Purkinje cell (primary cell): ENCODE measurements at places on chromosomes 1 and 21. TPM values are rescaled to one million over a fixed set of nuclear protein-coding genes. Genes with fewer than 3 reads are reported as not detected.

The NUF2 gene
- 2.9 and 3.1 TPM in 2 replicates for polyA plus RNA-seq

The IL6R gene
- 0.08 TPM in 1 of 2 replicates, not detected in the other for polyA plus RNA-seq

The TACSTD2 gene
- not detected in 2 replicates for polyA plus RNA-seq

The CFHR5 gene
- polyA plus RNA-seq = 0.34 TPM in 1 of 2 replicates, not detected in the other

The NCMAP gene
- polyA plus RNA-seq = not detected in 2 replicates

The LDLRAD1 gene
- polyA plus RNA-seq = not detected in 2 replicates
